ENCODE measurements at places on chromosomes 11 and 22.

DNA sequence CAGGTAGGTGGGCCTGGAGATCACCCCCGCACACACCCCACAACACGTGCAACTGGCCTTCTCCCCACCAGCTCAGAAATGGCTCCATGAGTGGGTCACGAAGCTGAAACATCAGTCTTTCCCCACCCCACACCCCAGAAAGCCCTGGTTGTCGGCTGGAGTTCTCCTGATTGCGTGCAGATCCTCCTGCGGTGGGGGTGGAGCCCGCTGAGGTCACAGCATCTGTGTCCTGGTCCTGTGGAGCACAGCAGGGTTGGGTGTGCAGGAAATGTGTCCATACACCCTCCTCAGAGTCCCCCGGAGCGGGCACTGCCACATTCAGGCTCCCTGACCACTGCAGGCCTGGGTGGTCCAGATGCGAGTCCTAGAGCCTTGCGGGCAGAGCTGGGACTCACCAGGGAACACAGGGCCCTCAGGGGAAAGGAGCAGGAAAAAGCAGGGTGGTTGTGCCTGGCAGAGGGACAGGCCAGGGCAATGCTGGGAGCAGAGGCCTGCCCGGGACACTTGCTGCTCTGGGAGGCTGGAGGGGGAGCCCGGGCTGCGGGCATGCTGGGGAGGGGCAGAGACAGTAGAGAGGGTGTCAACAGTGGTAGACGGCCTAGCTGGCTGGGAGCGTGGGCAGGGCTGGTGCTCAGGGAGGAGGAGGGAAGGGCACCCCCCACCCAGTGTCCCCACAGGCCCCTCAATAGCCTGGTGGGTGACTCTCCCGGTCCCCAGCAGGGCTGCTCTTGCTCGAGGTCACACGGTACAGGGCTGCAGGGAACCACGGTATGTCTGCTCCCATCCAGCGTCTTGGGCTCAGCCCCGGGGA is 42.4 kb upstream of the PPARA start:
- no peak for DNase-seq

- DNase-seq = no peak
Observed at GRCh38 chr11:71433648-71434450, 14.3 kb downstream of the DHCR7 start.

DNA sequence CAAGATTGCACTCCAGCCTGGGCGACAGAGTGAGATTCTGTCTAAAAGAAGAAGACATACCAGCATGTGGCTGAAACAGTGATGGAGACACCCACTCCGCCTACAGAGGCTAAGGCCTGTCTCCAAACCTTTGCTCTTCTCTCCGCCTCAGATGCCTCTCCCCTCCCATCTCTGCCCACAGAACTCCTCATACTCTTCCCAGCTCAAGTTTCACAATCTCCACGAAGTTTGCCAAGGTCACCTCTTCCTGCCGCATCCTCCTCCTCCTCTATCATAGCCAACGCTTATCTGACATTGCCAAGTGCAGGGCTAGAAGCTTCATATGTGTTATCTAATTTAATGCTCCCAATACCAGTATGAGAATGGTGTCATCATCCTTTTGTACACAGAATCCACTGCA is 25.9 kb upstream of the FBLN1 start:
- DNase-seq = no peak

DNA sequence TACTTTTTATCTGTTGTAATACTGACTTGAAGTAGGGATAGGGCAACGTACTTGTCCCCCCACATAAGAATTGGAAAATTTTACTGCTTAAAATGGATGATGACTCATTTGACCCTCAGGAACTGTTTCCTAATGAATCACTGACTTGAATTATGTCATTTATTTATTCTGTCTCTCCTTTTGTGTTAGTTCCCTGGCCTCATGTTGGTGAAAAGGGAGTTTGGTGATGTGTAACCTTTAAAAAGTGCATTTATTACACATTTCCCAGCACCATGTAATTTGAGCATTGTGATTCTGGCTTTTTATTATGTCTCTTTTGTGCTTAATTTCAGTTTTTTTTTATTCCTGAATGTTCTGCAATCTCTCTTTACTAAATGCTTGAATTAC is 20.3 kb upstream of the PGM2L1 start:
- no peak for DNase-seq

- no peak for DNase-seq
Observed at GRCh38 chr11:133166662-133167061, 365.6 kb downstream of the OPCML start.

GRCh38 chr11:1978720-1979473 is 18.7 kb downstream of the H19 start:
- no peak for DNase-seq

GRCh38 chr11:104531075-104531474 is 367.1 kb upstream of the PDGFD start:
- no peak for DNase-seq

GRCh38 chr22:24419475-24419850 is 7.9 kb upstream of the ADORA2A start:
- no peak for DNase-seq

- no peak for DNase-seq
Observed at GRCh38 chr22:43427296-43428004, 15.6 kb downstream of the MPPED1 start.

DNA sequence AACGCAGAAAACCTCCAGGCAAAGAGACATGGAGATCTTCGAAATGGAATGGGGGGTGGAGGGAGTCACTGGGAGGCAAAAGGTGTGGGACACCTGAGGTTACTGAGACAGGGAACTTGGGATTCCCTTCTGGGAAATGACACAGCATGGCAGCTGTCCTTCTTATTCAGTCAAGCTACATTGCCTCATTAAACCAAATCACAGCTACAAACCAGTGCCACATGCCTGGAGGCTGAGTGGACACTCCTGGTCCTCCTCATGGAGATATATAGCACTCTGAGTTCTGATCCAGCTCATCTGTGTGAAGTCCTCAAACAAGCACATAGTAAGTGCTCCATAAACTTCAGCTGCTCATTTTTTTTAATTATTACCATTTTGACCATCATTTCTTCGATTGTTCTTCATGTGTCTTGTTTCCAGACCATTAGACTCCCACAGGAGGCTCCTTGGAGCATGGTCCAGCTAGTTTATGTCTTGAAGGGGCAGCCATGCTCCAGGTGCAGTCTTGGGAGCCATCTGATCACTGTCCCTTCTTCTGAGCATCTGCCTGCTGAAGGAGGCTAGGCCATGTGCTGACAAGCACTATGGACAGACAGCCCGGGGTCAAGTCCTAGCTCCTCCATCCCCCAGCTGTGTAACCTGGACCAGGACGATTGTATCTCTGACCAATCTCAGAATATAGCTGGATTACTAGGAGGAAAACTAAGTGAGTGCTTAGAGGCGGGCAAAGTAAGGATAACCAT is 9.7 kb upstream of the FXYD2 start:
- DNase-seq = no peak

DNA sequence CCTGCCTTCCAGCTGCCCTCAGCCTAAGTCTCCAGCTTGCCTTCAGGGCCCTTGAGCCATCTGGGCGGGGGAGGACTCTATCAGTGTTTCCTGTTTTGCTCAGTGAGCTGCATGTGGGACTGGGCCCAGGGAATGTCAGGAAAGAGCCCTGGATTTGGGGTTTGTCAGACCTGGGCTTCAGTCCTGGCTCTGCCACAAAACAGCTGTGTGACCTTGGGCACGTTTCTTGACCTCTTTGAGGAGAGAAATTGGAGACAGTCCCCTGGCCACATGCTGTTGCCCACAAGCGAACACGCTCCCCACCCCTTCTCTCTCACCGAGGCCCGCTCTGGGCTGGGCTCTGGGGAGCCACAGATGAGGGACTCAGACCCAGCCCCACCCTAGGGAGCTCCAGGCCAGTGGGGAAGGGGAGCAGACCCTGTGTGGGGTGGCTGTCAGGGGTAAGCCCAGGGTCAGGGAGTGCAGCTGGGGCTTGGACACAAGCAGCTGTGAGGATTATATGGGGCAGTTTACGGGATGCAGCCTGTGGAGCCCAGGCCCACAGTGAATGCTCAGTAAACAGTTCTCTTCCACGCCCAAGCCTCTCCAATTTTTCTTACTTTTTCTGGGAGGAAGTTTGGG is 12.3 kb downstream of the MYO7A start:
- no peak for DNase-seq

DNA sequence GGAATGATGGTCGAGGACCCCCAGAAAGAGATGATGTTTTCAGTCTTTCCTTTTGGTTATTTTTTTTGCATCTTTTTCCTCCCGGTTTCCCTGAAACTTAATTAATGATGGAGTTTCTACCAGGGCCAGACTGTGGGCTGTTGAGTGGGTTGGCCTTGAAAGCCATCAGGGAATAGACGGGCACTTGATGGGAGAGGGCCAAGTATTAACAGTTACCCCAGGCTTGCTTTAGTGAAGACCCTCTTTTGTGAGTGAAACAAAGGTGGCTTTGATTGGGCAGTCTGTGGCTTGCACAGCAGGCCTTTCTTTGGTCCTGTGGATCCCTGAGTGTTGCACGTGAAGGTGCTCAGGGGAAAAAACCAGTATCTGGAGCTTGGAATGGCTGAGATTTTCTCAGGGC is 56.9 kb downstream of the AMOTL1 start:
- no peak for DNase-seq

DNA sequence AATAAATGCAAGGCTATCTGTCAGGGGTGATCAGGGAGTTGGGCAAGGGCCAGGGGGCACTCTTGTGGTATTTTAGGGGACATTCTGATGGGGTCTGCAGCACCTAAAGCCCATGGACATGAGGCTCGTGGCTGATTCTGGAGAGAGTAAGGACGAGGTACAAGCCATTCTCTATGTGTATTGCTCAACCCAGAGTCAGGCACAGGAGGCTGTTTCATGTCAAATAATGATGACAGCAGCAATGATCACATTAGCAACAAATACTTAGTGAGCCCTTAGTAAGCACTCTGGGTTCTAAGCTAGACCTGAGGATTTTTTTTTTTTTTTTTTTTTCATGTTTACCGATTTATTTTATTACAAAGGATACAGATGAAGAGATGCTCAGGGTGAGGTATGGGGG is 83.5 kb upstream of the THY1 start:
- no peak for DNase-seq

GRCh38 chr22:49012712-49013395 is 814.8 kb downstream of the BRD1 start:
- no peak for DNase-seq

GRCh38 chr11:126161023-126161391 is 50.4 kb downstream of the RPUSD4 start:
- DNase-seq = no peak

- DNase-seq = no peak
Observed at GRCh38 chr22:43156413-43156812, 5.1 kb downstream of the TSPO start.

GRCh38 chr11:6387811-6388599 is 2.3 kb upstream of the SMPD1 start:
- DNase-seq = no peak

GRCh38 chr22:30187529-30188407 is 58.8 kb downstream of the LIF start:
- DNase-seq = no peak

GRCh38 chr22:36914390-36914752 is 943 bp downstream of the CSF2RB start:
- no peak for DNase-seq

GRCh38 chr11:34262531-34263081 is 95.2 kb downstream of the ABTB2 start:
- DNase-seq = no peak

DNA sequence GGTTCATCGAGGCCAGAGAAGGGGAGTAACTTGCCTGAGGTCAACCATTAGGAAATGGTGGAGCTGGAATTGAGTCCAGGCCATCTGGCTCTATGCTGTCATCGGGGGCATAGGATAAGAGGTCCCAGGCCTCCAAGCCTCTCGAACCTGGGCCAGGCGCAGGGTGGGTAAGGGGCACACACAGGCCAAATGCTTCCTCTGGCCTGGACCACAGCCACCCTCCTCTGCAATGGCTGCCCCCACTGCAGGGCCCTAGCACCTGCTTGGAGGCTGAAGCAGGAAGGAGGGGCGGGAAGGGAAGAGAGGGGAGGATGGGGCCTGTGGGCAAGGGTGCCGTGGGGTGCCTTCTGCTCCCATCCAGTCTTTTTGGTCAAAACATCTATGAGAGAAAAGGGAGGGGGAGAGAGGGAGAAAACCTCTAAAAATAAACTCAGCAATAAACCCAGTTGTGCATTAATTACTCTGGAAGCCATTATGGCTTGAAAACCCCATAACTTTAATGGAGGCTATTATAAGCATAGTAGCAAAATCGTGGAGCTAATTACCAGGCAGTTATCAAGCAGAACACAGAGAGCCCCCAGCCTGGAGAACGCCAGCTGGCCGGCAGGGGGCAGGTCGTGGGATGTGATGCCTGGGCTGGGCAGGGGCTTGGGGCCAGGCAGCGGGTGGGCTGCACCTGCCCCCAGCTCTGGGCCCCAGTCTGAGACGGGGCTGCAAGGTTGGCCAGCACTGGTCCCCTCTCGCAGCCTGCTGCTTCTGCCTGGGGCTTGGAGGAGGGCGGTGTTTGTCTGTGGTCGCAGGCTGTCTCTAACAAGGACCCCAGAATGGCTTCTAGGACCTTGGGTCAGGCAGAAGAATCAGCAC is 21.1 kb downstream of the B3GAT1 start:
- DNase-seq = no peak

DNA sequence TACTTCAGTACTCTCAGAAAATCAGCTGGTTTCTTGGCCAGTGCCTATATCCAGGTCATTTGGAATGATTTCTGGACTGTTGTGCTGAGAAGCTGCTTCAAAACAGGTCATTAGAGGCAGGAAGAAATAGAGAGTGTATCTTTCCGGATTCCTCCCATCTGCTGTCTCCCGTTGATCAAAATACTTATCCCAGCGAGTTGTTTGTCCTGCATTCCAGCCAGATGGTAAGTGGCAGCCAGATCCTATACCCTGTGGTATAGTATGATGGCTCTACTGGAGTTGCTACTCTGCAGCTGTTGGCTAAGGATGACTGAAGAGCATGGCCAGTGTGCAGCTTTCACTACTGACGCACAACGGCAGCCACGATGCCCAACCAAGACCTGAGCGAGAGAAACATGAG is 560.9 kb upstream of the ANO5 start:
- DNase-seq = no peak

GRCh38 chr11:64606796-64607380 is 15.9 kb downstream of the SLC22A12 start:
- no peak for DNase-seq

- DNase-seq = no peak
Observed at GRCh38 chr11:130122141-130122575, 37.4 kb upstream of the ST14 start.

DNA sequence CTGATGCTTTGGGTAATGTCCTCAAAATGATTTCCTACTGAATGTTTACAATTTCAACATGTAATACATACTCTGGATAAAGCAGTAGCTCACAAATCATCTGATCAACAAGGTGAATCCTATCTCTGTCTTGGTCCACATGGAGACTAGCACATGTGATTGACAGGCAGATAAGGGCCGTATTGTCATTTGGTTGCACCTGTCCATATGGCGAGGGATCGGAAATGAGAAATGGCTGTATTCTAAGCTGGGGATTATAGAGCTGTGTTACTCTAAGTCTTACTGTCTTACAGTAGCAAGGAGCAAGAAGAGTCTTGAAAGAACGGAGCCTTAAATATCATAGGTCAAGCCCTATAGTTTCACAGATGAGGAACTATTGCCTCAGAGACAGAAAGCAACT is 55.7 kb downstream of the APIP start:
- no peak for DNase-seq

Data from activated CD4-positive, CD25-positive, alpha-beta regulatory T cell (primary cell).